ENCODE measurements at places on chromosomes 2 and 18. TPM values are rescaled to one million over a fixed set of nuclear protein-coding genes. Genes with fewer than 3 reads are reported as not detected.

Gene SIX3
- not detected for total RNA-seq

DNA sequence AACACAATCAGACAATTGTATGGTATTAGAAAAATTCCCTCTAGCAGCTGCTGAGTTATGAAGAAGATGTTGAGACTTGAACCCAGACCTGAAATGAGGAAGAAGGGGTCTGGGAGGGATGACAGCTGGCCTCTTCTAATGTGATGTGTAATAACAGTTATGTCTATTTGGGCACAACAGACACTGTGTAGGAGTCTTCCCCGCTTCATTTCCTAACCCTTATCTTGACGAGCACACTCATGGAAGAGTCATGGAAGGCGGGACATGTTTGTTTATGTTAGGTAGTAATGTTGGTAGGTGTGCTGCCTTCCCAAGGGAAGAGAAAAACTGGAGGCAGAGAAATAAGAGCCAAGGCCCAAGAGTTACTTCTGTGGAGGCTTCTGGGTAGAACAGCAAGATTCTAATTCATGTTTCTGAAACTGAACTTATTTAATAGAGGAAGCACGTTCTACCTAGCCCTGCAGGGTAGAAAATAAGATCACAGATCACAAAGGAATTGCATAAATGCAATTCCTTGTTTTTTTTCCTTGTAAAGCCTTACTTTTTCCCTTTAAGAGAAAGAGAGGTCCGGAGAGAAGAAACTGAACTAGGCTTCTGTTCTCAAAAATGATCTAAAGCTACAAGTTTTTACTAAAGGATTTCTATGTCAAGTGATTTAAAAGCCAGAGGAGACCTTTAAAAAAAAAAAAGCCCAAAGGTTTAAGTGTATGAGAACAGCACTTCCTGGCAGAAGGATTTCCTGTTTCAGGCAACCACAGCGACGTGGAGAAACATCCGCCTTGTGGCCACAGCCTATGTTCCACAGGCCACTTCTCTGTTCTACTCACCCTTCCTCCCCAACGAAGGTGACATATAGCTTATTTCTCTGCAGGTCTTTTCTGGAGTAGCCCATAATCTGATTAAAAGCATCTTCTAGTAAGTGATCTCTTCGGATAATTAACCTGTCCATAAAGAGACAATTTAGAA is 68.5 kb upstream of the STK17B start:
- no peak overlapping the region for H3K4me3 ChIP-seq
- H3K27me3 ChIP-seq: no peaks in the 10 kb centered on the region
- H3K36me3 ChIP-seq: no peaks in the 10 kb centered on the region

GRCh38 chr18:39666541-39666940 is 2100.9 kb upstream of the CELF4 start:
- no peak overlapping the region for H3K4me3 ChIP-seq
- no peak for DNase-seq
- H3K4me1 ChIP-seq: no peaks in the 10 kb centered on the region
- H3K27me3 ChIP-seq: no peaks in the 10 kb centered on the region
- no peak overlapping the region for H3K27ac ChIP-seq
- H3K36me3 ChIP-seq: no peaks in the 10 kb centered on the region

- H3K27ac ChIP-seq: no peak overlapping the region
- H3K36me3 ChIP-seq: no peaks in the 10 kb centered on the region
- H3K4me1 ChIP-seq: no peaks in the 10 kb centered on the region
- no peak overlapping the region for H3K4me3 ChIP-seq
- no peaks in the 10 kb centered on the region for H3K27me3 ChIP-seq
Measured at GRCh38 chr2:45769854-45770576, 118.5 kb downstream of the PRKCE start.

GRCh38 chr2:56109994-56110393 is 73.8 kb upstream of the CCDC85A start:
- H3K27ac ChIP-seq: no peak overlapping the region
- H3K4me1 ChIP-seq: no peaks in the 10 kb centered on the region
- H3K4me3 ChIP-seq: no peak overlapping the region
- H3K36me3 ChIP-seq: no peaks in the 10 kb centered on the region
- DNase-seq: no peak
